ENCODE measurements at places on chromosomes 1 and 21.

DNA sequence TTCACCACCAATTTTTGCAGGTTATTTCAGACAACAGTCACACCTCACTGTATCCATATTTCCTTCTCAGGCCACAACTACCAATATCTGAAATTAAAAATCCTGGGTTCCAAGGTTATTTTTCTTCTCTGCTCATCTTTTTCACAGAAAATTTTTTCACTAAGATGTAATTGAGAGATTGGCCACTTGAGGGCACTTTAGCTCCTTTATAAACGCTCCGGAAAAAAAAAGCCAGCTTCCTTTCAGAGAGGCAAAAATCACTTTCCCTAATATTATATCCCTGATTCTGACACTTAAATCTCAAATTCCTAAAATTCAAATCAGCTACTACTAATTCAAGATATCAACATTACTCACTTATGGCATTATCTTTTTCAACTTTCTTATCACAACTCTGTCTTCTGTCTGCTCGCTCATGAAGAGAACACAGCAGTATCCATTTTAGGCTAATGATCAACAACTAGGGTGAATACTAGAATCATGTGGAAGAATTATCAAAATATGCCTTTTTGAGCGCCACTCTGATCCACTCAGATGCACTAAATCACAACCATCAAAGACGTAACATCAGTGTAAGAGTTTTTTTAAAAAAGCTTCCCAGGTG lies 101.4 kb upstream of the RGS1 start:
- DNase-seq: no peak

DNA sequence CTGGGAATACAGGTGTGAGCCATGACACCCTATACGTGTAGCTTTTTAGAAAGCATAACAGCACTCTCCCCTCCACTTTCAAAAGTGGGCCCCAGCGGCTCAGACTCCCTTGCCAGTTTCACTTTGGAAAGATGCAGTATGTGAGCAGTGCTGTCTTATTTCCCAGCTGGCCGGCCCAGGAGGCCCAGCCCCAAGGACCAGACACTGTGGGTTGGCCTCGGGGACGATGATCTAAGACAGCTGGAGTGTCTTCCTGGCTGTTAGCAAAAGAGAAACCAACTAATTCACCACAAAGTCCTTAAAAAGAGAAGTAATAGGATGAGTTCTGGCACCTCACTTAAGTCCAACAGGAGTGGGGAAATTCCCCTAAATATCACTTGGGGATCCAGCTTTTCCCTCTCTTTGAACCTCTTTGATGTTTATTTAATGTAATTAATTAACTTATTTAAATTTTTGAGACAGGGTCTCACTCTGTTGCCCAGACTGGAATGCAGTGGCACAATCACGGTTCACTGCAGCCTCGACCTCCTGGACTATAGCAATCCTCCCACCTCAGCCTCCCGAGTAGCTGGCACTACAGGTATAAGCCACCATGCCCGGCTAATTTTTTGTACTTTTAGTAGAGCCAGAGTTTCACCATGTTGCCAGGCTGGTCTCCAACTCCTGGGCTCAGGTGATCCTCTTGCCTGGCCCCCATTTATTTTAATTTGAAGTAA lies 17.6 kb upstream of the CLIC4 start:
- DNase-seq: no peak

DNA sequence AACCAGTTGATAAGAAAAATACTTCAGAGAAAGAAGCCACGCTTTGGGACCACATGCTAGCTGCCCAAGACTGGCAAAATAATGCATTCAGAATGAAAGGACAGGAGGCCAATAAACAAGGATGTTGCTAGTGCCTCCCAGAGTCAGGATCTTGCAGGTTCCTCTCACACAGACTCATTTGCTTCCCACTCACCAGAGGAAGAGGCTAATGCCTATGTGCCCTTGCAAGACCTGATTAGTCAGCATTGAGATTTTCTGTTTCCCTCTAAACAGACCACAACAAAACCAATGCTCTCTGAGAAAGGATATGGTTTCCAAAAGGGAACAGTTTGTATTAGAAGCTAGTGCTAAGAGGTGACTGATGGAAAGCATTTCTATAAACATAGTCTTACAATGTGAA lies 85.7 kb downstream of the NRDC start:
- no peak for DNase-seq

DNA sequence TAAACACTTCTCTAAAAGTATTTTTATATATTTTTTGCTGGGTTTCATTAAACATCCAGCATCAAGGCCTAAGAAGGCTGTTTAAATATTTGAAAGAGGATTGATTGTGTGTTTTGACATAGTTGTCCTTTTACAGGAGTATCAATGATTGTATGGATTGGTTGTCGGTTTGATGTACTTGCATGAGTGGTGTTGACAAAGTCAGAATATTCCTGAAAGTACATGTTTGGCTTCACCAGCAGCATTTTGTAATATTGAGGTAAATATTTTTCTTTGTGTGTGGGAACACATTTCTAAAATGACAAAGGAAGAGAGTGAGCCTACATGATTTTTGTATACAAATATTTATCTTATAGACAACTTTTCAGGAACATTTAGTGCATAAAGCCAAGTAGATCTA lies 269.7 kb downstream of the PTBP2 start:
- no peak for DNase-seq

DNA sequence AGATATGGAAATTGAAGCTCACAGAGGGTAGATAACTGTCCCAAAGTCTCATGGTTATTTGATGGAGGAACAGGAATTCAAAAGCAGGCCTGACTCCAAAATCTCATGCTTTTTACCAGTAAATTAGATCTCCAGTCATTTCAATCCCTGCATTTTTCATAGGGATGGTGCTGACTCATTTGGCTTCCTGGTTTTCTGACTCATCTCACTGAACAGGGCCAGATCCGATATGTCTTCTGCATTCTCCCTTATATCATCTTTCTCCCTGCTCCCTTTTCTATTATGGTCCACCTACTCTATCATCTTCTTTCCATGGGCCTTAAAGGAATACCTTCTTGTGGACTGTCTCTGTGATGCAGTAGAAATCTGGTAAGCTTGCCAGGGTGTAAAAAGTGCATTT lies 187.2 kb downstream of the FGGY start:
- no peak for DNase-seq

DNA sequence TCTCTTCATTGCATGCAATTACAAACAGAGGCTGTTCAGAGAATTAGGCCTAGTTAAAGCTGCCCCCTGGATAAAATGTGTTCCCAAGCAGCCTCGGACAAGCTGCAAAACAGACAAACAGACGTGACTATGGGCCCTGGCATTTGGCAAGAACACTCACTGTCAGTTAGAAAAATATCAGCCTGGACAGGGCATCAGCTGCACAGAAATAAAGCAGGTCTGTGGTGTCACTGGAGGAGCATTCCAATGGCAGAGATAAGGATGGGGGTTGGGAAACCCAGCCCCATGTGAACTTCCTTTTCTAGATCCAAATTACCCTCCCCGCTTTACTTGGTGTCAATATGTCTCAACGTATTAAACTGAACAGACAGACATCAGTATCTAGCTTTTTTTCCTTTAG lies 177.1 kb downstream of the GPATCH2 start:
- DNase-seq: no peak

GRCh38 chr1:208184966-208185654 lies 59.1 kb downstream of the PLXNA2 start:
- DNase-seq: no peak

GRCh38 chr1:205373022-205373797 lies 16.5 kb upstream of the KLHDC8A start:
- no peak for DNase-seq

- DNase-seq: no peak
Measured at GRCh38 chr1:174877208-174877673, 122.5 kb upstream of the CACYBP start.

DNA sequence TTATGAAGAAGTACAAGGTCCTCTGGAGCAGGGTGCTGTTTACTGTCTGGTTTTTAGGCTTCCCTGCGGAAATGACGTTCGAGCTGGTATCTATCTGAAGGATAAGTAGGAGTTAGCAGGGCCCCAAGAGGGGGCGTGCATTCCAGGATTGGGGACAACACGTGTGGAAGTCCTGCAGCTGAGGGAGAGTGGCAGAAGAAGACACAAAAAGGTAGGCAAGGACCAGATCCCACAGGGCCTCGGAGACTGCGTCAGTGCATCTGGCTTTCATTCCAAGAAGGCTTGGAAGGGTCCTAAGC lies 5.9 kb downstream of the RIMS3 start:
- DNase-seq: no peak

- DNase-seq: no peak
Measured at GRCh38 chr1:62071695-62072094, 123.0 kb upstream of the L1TD1 start.

DNA sequence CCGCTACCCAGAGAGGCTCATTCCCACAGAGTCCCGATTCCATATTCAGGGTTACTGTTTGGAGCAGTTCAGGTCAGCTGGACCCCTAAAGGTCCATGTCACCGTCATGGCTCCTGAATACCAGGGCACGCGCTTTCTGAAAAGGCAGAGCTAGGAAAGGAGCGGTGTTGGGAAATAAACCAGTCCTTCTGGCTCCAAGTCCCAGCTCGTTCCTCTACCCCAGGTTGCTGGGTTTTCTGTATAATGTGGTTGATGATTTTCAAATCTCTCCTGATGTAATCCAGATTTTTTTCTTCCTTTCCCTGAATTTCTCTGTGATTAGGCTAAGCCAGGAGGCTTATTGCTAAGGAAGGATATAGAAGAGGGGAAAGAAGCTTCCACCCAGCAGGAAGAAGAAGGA lies 14.0 kb upstream of the PKP1 start:
- DNase-seq: no peak

DNA sequence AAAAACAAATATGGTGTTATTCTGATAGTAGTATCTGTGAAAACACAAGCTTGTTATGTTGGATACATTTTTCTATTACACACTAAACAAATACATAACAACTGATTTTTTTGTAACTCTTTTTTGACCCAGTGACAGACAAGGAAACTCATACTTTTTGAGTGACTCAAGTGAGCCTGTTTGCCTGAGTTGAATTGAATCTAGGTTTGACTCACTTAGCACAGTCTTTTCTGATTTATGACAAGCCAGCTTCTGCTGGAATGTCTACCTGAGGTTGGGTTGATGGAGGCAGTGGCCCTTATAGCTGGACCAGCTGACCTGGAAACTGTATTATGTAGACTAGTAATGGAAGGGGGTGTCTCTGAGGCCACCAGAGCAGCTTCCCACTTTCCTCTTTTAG lies 4.2 kb upstream of the CLCA4 start:
- no peak for DNase-seq

DNA sequence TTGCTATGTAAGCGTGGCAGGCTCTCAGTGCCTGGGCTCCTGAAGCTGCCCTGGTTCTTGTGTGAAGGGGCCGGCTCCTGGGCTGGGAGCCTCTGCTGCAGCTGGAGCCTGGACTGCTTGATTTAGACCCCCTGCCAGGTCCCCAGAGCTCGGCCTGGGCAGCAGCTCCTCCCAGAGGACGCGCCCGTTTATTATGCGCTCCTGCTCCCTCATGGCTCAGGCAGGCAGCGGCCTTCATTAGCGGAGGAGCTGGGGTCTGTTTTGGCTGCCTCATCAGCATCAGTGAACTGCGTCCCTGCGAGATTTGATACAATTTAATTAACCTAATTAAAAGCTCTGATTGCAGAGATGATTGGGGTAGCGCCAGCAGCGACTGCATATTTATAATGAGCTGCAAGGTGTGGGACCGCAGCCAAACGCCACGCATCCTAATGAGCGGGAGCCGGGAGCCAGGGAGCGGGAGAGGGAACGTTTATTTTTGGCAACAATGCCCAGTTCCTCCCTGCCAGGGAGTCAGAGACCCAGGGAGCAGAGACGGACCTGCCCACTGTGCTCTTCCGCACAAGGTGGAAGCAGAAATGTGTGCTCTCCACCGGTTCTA lies 16.6 kb downstream of the UTP11 start:
- no peak for DNase-seq

GRCh38 chr1:108643492-108644335 lies 17.2 kb downstream of the HENMT1 start:
- no peak for DNase-seq

- DNase-seq: no peak
Measured at GRCh38 chr1:224068458-224069072, 45.3 kb upstream of the FBXO28 start.

DNA sequence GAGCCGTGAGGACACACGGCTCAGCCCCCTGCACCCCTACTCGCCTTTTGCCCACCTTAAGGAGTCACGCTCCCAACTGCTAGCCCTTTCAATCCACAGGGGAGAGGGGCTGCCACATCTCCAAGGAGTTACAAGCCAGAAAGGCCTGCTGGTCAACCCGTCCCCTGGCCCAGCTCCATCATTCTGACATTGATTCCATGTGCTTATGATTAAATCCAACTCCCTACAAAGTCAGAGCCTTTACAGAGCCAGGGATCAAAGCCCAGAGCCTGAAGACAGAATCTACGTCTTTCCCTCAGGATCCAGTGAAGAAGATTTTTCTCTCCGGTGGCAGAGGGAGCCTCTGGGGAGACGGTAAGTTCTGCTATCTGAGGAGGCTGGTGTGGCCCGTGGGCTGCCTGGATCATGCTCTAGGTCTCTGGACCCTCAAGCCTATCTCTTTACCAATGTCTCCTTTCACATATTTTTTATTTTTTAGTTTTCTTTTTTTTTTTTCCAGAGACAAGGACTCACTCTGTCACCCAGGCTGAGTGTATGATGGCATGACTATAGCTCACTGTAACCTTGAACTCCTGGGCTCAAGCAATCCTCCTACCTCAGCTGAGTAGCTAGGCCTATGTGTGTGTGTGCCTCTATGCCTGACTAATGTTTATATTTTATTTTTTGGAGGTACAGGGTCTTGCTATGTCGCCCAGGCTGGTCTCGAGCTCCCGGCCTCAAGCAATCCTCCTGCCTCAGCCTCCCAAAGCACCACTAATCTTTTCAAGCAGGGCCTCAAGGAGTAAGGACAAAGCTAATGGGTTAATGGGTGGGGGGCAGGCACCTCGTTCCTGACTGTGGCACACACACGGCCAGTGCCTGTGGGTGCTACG lies 61.3 kb downstream of the SLC66A1 start:
- DNase-seq: no peak

DNA sequence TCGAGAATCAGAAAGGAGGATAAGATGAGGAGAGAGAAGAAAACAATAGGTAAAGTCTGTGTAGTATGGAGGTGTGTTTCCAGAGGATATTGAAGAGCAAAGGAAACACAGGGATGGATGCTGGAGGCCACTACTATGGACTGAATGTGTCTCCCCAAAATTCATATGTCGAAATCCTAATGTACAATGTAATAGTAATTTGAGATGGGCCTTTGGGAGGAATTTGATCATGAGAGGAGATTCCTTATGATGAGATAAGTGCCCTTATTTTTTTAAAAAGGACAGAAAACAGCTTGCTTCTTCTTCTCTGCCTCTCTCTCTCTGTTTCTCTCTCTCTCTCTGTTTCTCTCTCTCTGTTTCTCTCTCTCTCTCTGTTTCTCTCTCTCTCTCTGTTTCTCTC lies 602.2 kb upstream of the ADAMTS5 start:
- no peak for DNase-seq

Data from stimulated activated CD4-positive, alpha-beta T cell treated with anti-CD3 and anti-CD28 coated beads, TNF-alpha, amount 100 ng/mL, for 4 hours (primary cell).